Central memory CD4-positive, alpha-beta T cell (primary cell): ENCODE measurements at places on chromosomes 7 and 10.

GRCh38 chr7:92306153-92306552 is 60.4 kb downstream of the ANKIB1 start:
- no peak for DNase-seq

- no peak for DNase-seq
Observed at GRCh38 chr10:36872702-36873393, 252.6 kb upstream of the ANKRD30A start.

DNA sequence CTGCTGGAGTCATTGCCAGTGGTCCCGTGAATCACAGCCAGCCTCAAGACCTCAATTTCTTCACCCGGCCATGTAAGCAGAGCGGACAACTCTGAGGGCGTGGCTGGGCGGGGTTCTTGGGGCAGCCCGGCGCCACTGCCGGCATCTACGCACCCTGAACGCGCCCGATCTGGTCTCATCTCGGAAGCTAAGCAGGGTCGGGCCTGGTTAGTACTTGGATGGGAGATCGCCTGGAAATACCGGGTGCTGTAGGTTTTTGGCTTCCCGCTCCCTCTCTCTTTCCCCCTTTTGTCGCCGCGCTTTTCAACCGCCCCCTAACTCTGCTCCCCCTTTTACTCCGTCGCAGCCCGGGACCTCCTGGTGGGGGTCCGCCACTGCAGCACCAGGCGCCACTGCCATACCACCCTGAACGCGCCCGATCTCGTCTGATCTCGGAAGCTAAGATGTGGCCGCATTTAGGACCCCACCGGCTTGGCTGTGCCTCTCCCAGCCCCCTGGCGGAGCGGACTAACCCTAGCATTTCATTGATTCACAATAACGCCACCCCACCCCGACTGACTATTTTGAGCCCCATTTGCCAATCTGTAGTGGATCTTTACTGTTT is 25.3 kb downstream of the GARIN1A start:
- peak; percentile 23 for DNase-seq

DNA sequence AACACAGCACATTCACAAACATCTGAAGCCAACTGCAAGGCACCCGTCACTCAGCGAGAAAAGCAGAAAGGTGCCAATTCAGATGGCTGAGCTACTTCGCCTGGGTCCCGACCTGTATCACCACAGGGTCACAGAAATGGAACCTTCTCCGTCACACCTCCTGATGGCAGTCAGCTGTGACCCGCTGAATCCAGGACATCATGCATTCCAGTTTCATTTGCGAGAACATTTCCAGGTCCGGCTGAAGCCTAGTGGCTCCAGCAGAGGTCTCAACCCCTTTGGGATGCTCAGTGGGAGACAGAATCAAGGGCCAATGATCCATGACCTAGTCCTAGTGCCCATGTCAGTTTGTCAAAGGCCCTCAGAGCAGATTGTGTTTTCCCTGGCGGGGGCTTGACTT is 193.6 kb upstream of the KLF14 start:
- no peak for DNase-seq

DNA sequence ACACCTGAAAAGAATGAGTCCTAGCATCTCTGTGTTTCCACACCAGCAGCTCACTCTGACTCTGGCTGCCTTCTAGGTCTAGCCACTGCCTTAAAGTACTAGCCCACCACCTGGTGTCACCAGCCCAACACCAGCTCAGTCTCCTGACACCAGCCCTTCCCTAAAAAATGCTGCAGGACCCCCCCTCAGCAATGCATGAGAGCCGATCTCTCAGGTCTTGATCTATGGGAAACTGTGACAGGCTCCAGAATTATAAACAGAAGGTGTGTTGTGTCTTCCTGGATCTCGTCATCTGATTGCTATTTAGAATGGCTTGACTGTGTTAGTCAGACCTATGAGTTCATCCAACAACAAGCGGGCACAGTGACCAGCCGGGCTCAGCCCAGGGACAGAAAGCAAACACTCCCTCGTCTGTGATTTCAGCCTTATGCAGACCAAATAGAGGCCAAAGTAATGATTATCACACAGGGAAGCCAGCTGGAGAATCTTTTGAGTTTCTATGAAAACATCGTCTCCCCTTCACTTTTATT is 66.6 kb downstream of the CUBN start:
- no peak for DNase-seq

DNA sequence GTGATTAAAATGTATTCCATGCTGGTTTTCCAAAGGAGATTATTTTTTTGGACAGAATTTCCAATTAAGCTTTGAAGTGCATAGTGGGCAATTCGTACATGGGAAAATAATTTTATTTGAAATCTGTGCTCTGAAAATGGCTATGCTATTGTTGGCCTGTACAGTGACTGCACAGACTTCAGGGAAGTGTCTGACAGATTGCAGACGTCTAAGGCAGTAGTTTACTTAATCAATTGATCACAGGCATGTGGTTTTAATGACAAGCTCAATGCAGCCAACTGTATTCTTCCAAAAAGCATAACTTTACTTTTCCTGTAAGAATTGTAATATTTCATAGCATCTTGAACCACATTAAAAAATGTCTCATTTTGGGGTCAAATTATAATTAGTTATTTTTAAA is 102.0 kb downstream of the SEMA3C start:
- no peak for DNase-seq

DNA sequence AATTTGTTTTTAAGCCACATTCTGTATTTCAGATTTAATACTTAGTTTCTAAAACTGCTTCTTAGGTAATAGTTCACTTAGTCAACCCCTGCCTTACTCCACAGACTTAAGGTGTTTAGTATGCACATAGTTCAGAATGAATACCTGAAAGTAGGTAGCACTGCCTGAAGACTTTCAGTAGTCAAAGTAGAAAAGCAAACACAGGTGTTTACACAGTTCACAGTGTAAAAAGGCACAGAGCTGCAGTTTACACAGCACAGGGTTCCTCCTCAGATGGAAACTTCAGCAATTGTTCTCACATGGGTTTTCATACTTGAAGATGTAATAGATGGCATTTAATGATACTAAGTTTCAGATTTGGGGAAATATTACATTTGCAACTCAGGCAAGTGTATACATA is 3.1 kb upstream of the PKD1L1 start:
- no peak for DNase-seq

DNA sequence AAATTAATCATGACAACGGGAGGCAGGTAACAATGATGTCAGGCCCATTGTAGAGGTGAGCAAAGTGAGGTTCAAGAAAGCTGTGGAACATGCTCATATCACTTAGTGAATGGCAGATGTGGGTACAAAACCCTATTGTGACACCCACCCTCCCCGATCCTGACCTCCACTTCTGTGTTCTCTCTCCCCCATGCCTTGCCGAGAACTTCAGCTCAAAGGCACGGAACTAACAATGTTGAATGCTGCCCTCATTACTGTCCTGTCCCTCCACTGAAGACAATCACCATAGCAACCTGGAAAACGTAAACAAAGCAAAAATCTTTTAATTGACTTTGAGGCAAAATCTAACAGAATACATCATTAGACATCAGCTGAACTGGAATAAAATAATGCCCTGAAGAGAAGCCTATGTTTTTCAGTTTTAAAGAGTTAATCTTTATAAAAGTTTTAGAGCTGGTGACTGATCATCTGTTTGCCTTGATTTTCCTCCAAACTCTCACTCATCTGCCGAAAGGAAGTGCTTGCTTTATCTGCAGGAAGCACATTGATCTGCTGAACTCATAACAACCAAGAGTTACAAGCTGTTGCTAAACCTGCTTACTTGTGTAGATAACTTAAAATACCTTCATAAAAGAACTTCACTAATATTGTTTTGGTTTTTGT is 133.6 kb downstream of the CUBN start:
- peak; percentile 13 for DNase-seq

DNA sequence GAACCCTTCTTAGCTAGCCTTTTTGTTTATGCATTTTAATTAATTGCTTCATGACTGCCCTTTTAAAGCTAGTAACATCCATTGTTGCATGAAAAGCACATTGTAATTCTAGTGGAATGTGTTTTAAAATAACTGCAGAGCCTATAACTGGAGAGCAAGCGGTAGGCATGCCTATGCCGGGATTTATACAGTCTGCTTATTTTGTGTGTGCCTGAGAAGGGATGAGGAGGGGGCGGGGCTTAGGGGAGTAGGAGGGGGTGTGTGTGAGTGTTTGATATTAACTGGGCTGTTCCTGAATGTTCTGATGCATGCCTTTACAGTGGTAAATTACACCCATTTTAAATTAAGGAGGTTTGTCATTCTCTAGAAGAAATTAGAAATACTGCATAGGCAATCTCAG is 208.1 kb downstream of the TCF7L2 start:
- DNase-seq, result no peak

DNA sequence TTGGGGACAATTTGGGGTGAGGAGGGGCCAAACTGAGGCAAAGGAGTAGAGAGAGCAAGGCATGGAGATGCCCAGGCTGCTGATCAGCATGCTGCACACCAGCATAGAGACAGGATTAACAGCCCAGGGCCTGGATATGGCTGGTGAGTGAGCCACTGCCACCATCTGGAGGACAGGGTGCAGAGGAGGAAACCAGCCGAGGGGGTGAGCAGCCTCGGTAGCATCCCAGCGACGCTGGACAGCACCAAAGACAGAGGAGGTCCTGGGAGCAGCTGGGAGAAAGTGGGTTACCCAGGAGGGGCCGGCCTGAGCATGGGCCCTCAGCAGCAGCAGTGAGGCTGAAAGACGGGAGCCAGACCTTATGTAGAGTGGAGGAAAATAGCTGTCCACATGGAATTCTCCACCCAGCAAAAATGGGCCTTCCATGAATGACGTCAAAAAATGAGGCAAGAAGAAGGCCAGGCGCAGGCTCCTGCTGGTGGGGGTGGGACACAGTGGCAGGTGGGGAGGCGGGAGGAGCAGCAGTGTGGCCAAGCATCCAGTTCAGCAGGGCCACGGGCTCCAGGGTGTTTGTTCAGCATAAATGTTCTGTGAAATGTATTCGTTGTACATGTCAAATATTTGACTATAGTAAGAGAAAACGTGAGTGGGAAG is 16.7 kb downstream of the RET start:
- no peak for DNase-seq

DNA sequence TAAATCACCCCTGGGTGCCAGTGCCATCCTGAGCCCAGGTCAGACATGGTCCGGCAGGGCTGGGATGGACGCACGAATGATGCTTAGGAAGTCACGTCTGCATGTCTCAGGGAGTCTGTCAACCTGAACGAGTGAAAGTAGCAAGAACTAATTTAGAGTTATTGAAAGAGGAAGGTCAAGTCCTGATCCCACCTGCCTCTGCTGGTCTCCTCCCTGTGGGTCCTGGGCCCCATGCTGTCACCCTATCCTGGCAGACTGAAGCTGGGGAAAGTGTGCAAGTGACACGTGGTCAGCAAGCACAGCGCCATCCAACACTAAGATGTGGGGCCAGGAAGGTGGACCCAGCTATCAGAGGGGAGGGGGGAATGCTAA is 26.1 kb upstream of the GRID1 start:
- no peak for DNase-seq

- no peak for DNase-seq
Observed at GRCh38 chr10:23192712-23193434, 761 bp downstream of the PTF1A start.

DNA sequence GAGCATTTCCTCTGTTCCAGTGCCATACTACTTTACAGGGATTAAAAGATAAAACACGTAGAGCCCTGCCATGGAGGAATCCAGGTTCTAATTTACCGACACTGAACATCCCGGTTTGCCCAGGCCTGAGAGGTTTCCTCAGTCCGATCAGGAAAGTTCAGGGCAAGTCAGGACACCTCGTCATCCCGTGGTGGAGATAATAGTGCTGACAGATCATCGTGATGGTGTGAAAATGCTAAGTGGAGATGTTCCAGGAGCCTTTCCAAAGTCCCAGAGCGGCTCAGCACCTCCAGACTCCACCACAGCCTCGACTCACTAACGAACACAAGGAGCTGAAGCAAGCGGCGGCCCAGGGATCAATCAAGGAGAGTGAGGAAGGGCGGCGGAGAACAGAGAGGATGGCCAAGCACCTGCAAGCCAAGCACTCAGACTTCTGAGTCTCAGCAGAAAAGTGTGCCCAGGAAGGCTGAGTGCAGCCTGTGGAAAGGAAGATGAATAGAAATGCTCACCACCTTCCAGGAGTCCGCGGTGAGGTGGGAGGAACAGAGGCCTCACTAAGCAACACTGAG is 103.7 kb upstream of the VWC2 start:
- DNase-seq, result no peak

GRCh38 chr7:50591480-50592438 is 26.6 kb upstream of the DDC start:
- no peak for DNase-seq

- DNase-seq, result no peak
Observed at GRCh38 chr7:103902917-103903316, 86.5 kb downstream of the RELN start.

DNA sequence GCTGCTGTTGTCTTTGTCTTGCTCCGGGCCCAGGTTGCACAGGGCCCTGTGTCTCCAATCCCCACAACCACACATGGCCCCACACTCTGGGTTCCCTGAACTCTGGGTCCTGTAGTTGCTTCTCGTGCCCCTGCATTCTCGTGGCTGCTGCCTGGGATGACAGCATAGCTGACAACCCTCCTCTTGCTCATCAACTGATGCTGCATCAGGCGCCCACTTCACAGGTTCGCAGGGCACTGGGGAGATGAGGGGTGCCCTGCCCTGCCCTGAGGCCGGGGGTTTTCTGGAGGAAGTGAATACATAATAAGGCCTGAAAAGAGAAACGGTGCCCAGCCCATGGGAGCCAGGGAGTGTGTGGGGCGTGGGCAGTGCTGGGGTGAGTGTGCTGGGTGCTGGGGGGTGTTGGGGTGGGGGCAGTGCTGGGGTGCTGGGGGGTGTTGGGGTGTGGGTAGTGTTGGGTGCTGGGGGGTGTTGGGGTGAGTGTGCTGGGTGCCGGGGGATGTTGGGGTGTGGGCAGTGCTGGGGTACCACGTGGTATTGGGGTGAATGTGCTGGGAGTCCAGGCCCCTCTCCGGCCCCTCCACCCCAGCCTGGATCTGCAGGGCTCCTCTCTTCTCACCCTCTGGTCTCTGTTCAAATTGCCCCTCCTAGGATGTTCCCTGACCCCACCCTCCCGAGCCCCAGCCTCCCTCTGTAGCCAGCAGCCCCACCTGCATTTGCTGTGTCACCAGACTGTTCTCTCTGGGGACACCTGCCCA is 2.0 kb upstream of the MTG1 start:
- DNase-seq, result no peak

GRCh38 chr10:4688168-4688567 is 137.8 kb upstream of the AKR1E2 start:
- DNase-seq, result no peak

- no peak for DNase-seq
Observed at GRCh38 chr10:104323760-104324201, 14.5 kb downstream of the ITPRIP start.

GRCh38 chr7:101300465-101301376 is 20.9 kb downstream of the IFT22 start:
- DNase-seq, result no peak

- peak; percentile 8 for DNase-seq
Observed at GRCh38 chr10:21953585-21954057, 49.9 kb downstream of the DNAJC1 start.

- DNase-seq, result peak; percentile 38
Observed at GRCh38 chr10:97463363-97464132, 17.6 kb downstream of the ZDHHC16 start.

GRCh38 chr10:119221666-119222065 is 14.3 kb downstream of the GRK5 start:
- DNase-seq, result no peak

- no peak for DNase-seq
Observed at GRCh38 chr7:3712841-3713240, 411.8 kb downstream of the SDK1 start.

- no peak for DNase-seq
Observed at GRCh38 chr10:11114269-11114668, 96.6 kb downstream of the CELF2 start.
